Hypothalamus (tissue), 51 donors: ENCODE measurements at places on chromosomes 3 and 15.

DNA sequence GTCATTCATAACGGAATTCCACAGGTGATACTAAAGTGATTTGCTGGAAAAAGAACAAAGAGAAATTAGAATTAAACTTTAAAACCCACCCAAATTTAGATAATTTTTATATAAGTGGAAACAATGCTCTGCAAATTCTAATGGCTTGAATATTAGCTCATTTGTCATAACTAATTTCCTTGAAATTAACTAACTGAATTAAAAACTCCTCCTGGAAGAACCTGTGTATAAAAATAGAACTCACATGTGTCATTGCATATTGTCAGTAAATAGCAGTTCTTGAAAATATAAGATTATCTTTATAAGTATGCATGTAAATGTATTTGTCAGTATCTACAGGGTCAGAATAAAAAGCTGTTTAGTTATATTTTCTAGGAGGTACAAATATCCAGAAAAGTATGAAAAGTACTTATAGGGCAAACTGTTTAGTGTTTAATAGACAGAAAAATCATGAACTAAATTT is 16.3 kb downstream of the ZIC1 start:
- no peak for DNase-seq

- DNase-seq = no peak
These were observed 245.7 kb downstream of the FAM43A start for GRCh38 chr3:194931347-194931746.

DNA sequence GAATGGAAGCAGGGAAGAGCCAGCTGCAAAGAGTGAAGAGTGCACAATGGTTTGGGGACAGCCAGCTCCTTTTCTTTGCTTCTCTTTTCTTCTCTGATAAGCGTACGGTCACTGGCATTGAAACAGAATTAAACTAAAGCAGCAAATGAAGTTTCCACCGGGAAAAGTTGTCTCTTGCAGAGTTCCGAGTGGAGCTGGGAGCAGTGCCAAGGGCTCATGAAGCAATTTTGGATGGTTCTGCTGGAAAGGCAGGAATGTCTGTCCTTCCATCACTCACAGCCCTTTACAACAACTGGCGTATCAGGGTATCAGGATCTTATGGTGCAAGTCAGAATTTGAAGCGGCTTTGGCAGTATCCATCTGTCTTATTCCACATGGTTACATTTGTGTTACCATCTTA is 1042.9 kb downstream of the NTRK3 start:
- no peak for DNase-seq

GRCh38 chr3:41352510-41352909 is 153.2 kb downstream of the CTNNB1 start:
- no peak for DNase-seq

GRCh38 chr3:33417066-33417673 is 23.0 kb downstream of the UBP1 start:
- no peak for DNase-seq

GRCh38 chr3:41053220-41053619 is 146.1 kb upstream of the CTNNB1 start:
- DNase-seq = no peak

- no peak for DNase-seq
These were observed 9.0 kb upstream of the LRRFIP2 start for GRCh38 chr3:37183375-37183831.

DNA sequence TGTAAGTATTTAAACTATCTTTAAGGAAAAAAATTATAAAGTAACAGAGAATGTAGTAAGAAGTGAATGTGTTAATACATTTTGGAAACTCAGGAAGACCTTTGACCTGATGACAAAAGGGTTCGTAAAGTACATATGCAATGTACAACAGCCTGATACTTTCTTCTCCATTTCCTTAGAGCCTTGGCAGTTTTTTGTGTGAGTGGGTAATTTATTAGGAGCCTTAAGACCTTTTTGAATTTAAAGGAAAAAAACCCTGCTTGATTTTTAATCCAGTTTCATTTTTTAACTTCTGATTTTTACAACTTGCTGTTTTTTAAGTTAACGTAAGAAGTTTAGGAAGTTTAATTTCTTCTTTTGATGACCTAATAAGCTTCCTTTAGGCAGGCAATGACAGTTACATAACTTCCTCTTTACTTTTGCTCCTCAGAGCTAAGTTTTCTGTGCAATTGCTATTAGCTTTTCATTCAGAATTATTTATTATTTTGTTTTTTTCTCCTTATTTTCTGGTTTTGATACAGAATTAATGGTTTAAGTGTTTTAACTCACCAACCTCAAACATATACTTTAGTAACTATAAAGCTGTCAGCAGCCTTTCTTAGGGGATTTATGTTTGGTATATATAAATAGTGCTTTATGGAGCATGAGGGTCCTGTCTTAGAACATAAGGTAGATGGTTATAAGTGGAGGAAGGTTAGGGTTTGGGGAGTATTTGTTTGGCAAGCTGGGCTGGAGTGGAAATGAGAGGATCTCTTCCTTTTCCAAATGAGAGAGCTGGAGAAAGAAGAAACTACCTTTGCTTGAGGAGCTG is 35.2 kb downstream of the ARMC8 start:
- no peak for DNase-seq

DNA sequence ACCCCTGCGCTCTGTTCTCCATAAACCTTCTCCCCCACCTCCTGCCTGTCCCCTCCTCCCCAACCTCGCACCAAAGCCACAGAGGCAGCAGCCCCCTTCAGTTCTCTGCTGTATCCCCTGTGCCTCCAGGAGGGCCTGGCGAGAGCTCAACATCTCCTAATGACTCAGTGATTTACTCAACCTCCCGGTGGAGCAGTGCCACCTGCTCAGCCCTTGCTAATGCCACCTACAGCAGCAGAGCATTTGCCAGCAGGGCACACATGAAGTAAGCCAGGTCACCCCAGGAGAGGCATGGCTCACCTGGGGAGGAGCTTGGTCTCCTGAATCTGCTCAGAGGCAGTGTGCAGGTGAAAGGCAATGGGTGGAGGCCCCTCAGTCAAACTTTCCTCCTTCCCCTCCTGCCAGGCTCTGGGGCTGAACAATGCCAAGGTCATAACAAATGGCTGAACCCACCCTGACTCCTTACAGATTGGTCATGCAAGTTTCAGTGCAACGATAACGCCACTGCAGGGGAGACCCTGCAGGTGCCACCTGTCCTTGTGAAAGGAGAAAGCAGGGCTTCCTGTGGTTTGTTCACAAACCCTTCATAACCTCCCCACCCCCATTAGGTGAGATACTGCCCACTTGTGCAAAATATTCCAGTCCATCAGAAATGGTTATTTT is 19.8 kb downstream of the TRPM1 start:
- no peak for DNase-seq

DNA sequence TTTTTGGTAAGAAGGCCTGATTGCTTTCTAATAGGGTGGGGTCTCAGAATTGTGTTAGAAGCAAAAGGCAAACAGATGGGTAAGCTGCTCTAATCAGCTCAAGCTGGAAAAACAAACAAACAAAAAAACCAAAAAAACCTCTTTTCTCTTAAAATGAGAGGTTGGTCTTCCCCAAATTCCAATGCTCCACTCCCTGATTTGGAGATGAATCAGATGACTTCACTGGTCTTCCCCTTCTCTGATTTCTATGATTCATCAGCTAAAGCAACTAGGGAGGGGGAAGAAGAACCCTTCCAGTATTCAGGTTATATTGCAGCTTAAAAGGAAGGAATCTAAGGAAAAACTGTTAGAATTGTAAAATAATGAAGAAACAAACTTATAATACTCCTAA is 9.6 kb upstream of the ANXA2 start:
- DNase-seq = no peak

- DNase-seq = no peak
These were observed 163.2 kb downstream of the FBLN2 start for GRCh38 chr3:13711911-13712650.

GRCh38 chr3:23086331-23086730 is 116.8 kb upstream of the UBE2E2 start:
- DNase-seq = no peak
